Stimulated activated CD8-positive, alpha-beta memory T cell treated with anti-CD3 and anti-CD28 coated beads, Interleukin-4, amount 100 ng/mL, for 1 hour (primary cell): ENCODE measurements at places on chromosomes 4 and X.

DNA sequence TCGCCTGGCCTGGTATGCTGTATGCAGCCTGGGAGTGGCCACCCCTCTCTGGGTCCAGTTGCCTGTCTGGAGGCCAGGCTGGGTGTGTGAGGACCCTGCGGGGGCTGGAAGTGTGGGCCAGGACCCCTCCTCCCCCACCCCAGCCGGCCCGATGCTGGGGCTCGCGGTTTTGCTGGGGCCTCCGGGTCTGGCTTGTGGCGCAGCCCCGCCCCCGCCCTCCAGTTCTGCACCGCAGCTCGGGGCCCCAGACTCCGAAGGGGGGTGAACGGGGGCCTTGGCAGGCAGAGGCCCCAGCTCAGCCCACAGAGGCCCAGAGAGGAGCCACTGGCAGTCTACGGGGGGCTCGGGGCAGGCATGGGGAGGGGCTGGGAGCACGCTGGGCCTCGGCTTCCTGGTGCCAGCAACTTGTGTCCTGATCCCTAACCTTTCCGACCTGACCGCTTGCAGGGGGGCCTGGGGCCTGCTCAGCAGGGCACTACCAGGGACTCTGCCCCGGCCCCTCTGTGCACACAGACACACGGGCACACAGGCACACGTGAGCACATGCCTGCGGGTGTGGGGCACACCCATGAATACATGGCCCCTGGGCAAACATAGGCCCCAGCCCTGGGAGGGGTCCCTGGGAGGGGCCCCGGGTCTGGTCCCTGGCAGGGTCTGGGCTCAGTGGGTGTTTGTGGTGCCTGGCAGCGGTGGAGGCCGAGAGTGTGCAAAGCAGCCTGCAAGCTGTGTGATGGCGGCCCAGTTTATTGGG is 21.4 kb upstream of the FGFR3 start:
- no peak for DNase-seq

DNA sequence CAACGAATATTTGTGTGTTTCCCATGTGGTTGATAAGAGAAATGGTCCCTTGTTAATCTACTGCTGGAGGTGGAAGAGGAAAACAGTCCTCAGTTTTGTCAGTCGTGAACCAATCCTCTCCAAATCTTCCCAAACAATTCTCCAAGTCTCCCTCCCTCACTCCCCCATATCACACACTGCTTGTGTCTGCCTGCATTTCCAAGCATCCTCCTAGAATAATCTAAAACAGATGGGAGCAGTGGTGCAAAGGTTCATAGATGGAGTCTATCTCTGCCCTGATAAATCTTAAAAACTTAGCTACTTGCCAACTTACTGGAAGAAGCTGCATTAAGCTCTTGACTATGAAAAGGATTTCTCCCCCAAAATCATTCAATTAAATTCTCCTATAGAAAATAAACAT is 43.7 kb upstream of the SH3KBP1 start:
- no peak for DNase-seq

DNA sequence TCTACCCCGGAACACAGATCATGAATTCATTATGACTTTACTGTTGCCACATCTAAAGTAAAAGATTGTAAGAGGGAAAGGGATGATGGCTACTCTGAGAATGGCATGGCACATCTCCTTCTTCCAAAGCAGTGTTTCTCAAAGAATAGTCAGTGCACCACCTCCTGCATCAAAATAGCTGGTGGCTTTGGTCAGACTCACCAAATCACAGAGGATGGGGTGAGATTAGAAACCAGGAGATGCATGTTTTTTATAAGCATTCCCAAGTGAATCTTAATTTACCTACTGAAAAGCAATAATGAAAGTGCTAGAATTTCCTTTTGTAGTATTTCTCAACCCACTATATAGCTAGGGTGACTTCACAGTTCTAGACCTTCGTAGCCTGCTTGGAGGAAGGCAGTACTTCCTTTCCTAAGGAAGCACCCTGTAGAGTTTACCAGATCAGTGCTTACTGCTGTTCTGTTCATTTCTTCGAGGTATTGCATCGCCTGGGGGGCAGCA is 340.8 kb upstream of the KLF3 start:
- DNase-seq = no peak

- no peak for DNase-seq
Measured at GRCh38 chr4:140251571-140251970, 97.6 kb upstream of the MAML3 start.

DNA sequence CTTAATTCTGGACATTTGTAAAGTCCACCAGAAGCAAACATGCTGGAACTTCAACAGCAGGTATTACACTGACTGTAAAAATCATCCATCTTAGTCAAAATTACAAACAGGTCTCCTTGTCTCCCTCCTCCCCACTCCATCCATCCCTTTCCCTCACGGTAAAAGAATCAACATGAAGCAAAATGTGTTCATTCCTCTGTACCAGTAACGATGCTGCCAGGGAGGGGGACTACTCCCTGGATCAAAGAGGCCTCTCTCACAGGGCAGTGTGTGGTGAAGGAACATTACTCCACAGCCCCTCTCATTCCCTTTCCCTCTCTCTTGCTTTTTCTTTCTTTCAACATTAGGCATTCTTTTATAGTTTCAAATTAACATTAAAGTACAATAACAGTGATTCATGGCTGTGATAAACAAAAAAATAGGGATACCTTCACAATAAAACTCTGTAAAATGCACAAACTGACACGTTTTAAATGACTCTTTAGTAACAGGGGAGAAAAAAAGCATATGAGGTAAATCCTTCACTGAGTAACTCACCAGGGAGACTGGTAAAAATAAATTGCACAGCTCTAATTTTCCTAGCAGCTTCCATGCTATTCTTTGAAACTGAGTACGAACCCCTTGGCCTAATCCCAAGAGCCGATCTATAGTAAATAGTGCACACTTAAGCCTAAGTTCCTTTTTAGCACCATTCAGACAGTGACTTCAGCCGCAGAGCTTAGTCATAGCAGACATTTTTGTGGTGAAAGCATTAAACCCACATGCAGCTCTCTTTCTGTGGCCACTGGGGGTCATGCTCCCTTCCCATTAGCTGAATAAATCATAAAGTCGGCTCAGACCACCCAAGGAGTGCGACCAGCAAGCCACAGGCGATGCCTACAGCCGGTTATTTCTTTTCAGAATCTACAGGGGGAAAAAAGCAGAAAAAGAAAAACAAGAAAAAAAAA is 215.6 kb upstream of the GYPA start:
- DNase-seq = no peak

DNA sequence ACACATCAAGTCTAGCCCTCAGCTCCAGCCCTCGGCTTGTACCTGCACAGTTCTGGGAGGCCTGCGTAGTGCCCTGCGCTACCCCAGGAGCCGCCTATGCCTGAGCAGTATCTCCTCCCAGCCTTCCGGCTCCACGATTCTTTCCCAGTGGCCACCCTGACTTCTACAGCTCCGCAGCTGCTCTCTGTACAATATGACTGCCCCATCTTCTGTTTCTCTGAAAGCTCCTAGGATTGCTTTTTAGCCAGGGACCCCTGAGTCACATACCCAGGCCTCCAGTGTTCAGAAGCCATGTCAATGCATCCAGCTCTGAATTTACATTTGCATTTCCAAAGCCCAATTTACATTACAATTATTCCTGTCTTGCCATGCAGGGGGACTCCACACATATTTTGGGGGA is 135.5 kb downstream of the PJA1 start:
- DNase-seq = no peak

DNA sequence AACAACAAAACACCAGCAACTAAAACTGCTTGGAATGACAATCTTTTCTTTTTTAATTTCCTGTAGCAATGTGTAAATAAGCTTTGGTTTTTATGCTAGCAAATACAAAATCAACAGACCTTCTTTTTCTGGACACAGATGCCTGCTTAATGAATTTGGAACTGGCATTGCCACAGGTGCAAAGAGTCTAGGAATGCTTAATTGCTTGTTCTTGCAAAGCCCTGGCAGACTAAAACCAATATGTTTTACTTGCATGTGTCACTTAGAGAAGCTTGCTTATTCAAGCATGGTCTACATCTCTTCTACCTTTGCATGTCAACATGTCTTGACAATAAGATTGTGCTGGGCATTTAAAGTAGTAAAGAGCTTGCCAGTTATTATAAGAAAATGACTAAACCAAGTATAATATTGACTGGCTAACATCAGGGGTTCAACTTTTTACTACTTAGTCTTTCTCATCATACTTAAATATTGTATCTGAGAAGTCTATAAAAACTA is 656.7 kb upstream of the NDST4 start:
- no peak for DNase-seq

DNA sequence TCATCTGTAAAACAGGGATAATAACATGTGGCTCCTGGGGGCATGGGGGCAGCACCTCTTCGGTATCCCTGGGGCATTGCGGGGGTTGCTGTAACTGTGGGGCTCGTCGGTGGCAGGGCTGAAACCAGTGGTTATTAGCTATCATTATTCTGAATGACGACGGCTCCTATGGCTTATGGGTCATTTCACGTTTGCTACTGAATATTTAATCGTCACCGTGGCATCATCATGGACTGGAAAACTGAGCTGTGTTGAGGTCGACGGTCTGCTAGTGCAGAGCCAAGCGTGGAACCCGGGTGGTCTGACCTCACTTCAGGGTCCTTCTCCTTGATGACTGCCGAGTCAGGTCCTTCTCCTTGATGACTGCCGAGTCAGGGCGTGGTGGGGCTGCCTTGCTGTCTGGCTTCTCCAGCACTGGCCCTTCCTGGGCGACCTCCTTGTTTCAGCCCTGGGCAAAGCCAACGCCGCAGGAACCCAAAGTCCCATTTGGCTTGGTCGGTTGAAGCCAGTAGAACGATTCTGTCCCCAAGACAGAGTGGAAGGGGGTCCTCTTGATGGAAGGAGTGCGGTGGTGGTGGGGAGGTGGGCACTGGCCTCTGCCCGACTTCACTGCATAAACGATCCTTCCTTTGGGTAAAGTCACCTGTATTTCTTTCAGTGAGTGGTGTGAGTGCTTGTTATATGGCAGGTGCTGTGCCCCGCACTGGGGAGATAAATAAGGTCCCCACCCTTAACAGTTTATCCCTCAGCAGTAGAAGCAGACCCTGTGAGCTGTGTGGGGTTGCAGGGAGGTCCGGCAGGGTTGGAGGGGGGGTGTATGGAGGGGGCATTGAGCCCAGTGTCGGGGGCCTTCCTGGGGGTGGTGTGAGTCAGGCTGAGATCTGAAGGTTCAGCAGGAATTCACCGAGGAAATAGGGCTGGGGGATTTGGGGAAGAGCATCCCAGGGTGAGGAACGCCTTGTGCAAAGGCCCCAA is 40.8 kb downstream of the PSAPL1 start:
- DNase-seq = no peak

- DNase-seq = no peak
Measured at GRCh38 chr4:153061971-153062370, 125.8 kb downstream of the FHDC1 start.

GRCh38 chr4:165814256-165815020 is 58.6 kb upstream of the TLL1 start:
- DNase-seq = no peak

DNA sequence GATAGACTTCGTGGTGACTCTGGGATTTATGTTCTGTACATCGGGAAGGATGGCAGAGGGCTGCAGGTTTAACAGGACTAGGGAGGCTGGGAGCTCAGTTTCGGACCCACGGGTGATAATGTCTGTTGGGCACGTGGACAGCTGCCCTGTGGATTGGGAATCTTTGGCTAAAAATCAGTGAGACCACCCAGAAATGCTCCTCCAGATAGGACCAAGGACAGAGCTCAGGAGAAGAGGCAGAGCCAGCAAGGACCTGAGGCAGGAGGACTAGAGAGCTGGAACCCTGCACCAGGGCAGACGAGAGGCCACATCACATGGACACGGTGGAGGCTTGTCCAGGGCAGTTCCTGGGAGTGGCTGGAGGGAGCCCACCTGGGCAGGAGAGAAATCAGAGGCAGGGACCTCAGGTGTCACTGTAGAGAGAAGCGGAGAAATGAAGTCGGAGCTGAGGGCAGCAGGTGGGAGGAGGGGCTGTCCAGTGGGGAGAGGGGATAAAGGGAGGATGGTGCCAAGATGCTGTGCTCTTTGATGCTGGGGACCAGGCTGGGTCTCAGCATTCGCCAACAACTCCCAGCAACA is 79.2 kb downstream of the CPZ start:
- no peak for DNase-seq

DNA sequence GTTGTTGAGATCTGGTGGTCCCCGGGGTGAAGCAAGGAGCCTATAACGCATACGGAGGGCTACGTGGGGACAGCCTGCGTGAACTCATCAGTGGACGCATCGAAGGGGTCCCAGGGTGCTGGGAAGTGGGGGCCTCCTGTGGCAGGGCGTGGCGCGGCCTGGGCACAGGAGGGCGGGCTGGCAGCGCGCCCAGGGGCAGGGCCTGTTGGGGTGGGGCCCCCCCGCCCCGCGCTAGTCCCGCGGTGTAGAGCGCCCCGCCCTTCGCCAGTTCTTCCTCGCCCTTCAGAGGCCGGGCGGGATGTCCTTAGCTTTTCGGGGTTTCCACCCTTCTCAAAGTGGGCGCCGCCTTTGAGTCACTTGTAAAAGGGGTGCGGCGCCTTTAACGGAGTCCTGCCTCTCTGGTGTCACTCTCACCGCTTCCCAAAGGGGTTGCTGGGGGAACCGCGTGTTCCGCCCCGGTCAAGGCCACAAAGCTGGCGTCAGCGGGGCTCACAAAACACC is 632 bp downstream of the PLP2 start:
- DNase-seq = no peak

DNA sequence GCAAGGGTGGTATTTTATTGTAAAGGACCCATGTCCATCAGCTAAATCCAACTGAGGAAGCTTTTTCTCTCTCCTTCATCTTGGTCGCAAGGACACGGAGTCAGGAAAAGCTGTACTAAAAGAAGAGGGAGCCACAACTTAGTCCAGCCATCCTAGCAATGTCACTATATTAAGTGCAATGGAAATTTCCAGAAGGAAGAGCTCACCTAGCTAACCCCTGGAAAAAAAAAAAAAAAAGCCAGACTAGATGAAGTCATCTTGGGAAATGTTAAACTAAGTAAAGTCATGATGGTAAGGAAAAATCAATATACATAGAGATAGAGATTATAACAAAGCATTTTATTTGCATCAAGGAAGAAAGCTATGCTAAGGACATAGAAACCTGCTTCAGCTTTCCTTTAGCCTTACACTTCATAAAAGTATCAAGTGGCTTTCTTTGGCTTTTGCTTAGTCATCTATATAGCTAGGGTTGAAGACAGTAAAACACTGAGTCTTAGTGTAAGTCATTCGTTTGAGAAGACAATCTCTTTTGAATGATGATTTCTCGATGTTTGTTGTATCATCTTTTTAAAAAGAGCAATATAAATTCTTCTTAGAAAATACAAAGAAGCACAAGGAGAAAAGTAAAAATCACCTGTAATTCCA is 18.6 kb upstream of the CA5B start:
- no peak for DNase-seq

DNA sequence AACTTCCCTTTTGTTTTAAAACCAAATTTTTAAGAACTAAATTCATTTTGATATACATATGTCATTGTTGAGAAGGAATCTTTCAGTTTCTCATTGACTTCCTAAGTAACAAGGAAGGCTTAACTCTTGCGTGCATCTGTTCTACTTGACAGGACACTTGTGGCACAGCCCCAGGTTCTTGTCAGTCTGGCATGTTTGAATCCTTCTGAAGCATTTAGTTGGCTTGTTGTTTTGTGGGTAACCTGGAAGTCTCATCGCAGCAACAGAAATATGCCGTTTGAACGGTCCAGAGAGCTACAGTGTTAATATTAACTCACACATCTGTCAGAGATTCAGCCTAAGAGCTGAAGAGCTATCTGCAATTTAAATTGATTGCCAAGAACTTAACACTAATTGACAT is 76.0 kb downstream of the GLRA3 start:
- no peak for DNase-seq

- DNase-seq = no peak
Measured at GRCh38 chrX:153868576-153869472, 17.1 kb downstream of the L1CAM start.

- DNase-seq = no peak
Measured at GRCh38 chrX:48475296-48475695, 703 bp upstream of the FTSJ1 start.
